ENCODE measurements at places on chromosomes 3 and 15.

DNA sequence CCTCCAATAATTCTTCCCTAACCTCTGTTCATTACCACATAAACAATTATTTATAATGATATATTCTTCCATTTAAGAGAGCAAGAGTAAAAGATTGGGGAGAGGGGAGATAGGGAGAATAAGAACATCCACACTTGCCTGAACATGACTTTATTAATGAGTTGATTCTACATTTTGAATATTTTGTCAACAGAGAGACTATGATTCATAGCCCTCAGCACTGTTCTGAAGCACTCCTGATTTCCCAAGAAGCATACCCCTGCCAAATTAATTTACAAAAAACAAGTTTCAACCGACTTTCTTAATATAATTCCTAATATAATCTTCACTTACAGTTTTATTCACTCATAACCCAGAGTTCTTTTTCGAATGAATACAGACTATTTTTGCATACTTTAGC is 828.8 kb downstream of the ROBO2 start:
- DNase-seq: no peak

DNA sequence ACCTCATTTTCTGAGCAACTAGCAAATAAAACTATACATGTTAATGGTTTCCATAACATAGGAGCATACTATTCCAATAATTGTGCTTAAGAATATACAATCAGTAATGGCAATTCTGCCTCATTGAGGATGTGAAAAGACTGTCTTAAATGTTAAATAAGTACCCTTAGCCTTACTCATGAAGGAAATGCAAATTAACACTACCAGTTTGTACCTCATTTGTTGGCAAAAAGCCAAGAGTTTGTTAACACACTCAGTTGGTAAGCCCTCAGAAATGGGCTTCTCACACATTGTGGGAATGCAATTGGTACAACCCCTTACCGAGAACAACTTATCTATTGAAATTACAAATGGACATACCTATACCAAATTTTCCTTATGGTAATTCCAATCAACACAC is 9.2 kb upstream of the STT3B start:
- DNase-seq: no peak

DNA sequence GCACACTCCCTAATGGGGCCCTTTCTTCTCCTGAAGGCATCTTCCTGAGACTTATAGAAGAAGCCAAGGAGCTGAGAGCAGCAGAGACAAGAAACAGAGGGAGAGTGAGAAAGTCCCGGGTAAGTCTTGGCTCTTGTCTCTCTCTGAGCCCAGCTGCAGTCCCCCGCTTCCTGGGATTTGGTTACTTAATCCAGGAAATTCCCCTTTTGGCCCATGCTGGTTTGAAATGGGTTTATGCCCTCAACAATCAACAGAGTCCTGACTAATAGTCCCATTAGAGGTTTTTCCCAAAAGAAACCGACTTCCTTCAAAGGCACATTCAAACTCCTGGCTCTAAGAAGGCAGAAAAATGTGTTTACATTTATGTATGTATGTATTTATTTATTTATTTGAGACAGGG is 22.0 kb downstream of the TMEM158 start:
- no peak for DNase-seq

DNA sequence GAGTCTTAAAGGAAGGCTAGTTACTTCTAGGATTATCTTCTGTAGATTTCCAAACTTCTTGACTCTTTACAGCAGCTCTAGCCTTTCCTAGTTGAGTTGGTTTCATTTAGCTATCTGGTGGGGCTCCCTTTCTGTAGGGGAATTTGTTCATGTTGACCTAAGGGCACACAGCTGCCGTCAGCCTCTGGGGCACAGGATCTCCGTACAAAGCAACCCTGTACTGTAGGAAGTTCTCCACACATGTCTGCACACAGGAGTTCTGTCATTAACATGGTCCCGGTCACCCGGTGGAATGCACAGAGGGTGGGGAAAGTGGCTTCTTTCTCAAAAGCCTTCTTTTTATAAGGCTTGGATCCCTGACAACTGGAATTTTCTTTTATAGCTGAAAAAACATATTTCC is 88.7 kb upstream of the TNIK start:
- DNase-seq: no peak

DNA sequence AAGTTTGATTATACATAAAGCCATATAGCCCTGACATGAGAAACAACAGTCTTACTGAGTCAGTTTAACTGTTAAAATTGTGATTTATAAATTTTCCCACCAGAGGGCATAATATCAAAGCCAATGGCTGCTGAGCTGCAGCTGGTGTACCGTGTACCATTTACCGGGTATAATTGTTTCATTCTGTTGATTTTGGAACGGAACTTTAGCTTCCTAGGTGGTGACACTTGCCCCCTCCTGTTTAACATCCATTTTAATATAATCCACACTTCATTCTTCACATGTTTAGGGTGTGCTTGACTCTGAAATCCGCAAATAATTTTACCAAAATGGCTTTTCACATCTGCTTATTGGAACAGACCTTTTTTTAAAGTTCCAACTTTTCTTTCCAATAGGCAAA is 72.8 kb downstream of the SLC9A9 start:
- DNase-seq: no peak

DNA sequence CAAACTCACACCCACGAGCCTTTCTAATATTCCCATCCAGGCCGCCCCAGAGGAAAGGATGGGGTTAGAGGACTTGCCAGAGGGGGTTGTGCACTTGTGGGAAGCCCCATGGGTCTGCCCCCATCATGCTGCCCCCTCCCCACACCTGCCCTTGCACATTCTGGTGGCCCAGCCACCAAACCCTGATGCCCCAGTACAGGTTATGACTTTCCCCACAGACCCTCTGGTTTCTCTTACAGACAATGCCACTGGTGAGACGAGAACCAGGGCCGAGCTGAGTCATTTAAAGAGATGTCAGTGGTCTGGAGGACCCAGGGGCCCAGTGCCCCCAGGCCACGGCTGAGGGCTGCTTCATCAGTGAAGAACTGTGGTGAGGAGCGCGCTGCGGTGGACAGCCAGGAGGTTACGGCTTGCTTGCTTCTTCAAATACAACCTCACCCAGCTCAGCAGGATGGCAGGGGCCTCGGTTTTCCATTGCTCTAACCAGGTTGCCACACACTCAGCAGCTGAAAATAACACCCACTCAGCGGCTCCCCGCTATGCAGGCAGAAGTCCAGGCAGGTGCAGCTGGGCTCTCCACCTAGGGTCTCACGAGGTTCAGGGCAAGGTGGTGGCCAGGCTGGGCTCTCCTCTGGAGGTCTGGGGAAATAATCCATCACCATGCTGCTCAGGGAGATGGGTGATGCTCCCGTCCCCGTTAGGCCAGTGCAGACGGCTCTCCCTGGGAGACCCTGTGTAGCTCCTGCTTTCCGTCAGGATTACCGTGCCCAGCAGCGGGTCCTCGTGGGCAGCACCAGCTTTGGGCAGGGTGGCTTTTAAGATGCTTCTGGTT is 13.8 kb upstream of the SNRPA1 start:
- no peak for DNase-seq

GRCh38 chr15:81296673-81297072 is 27.3 kb downstream of the STARD5 start:
- DNase-seq: peak; percentile 45

DNA sequence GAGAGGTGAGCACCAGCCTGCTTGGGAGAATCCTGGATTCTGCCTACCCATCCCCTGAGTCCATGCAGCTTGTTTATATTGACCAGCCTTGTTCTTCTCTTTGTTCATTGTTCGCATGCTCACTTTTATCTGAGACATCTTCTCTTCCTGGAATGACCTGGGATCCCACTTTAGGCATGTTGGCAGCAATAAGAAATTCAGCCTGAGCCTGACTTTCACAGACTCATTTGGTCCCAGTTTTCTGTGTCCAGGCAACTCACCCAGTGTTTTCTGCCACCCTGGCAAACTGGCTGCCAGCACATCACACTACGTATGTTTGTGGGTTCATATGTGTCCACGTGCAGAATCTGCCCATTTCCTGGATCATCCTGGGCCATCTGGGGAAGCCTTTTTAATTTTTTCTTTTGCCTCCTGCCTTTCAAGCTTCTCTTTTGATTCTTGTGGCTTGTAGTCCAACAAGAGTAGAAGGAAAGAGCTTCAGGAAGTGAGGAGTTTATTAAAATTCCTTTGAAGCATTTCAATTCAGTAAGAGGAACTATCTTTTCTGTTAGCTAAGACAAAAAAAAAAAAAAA is 199.9 kb downstream of the FNDC3B start:
- no peak for DNase-seq

DNA sequence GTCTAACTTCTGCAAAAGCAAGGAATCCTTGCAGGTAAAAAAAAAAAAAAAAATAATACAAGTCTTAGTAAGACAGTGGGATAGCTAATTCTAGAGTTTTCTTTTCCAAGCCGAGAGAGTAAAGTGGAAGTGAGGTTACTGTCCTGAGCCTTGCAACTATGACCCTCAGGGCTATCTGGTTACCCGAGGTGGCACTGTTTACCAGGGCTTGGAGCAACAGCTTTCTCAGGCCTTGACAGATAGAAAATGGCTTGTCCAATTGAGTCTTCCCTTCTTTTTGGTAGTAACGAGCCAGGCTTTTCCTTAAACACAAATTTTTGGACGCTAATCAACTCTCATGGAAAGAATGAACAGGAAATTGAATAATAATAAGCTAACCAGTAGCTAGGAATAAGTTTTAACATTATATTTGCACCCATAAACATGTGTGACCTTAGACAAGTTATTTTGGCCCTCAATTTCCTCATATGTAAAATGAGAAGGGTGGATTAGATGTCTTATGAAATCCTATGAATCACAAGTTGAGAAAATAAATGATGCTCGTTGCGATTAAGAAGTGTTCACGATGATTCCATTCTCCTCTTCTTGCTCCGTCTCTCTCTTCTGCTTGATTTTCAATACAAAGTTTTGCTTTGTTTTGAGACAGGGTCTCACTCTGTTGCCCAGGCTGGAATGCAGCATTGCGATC is 236.9 kb upstream of the KBTBD8 start:
- no peak for DNase-seq

DNA sequence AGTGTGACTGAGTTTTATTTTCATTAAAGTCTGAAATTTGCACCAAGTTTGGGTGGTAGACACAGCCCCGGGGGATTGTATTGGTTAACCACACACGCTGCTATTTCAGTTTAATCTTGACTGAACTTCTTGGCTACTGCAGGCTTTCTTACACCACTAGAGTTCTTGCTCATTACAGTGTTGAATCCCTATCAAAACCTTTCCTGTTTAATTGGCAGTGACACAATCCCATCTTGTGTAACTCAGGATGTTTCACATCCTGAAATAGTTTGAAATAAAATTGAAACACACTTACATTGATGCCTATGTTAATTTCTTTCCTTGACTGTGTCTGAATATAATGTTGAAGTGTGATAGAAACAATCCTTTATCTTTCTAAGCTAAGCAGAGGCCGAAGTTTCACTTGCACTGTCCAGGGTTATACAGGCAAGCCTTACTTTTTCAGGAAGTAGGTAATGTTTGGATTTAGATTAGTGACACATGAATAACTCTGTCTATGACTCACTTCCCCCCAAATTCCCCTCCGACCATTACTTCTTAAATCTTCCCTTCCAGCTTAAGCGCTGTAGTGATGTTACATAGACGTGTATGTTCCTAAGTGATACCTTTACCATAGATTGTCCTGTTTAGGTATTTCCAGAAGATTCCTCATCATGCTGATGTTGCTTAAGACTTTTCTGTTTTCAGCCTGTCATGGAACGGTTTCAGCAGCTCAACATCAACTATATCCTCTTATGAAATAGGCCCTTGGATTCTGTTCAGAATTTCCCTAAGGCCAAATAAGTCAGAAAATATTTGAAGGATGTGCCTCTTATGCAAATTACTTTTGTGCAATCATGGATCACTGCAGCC is 16.8 kb downstream of the ATG7 start:
- no peak for DNase-seq

- DNase-seq: no peak
Observed at GRCh38 chr3:152173627-152174026, 95.1 kb upstream of the MBNL1 start.

GRCh38 chr3:12303534-12303933 is 14.7 kb downstream of the PPARG start:
- DNase-seq: no peak

DNA sequence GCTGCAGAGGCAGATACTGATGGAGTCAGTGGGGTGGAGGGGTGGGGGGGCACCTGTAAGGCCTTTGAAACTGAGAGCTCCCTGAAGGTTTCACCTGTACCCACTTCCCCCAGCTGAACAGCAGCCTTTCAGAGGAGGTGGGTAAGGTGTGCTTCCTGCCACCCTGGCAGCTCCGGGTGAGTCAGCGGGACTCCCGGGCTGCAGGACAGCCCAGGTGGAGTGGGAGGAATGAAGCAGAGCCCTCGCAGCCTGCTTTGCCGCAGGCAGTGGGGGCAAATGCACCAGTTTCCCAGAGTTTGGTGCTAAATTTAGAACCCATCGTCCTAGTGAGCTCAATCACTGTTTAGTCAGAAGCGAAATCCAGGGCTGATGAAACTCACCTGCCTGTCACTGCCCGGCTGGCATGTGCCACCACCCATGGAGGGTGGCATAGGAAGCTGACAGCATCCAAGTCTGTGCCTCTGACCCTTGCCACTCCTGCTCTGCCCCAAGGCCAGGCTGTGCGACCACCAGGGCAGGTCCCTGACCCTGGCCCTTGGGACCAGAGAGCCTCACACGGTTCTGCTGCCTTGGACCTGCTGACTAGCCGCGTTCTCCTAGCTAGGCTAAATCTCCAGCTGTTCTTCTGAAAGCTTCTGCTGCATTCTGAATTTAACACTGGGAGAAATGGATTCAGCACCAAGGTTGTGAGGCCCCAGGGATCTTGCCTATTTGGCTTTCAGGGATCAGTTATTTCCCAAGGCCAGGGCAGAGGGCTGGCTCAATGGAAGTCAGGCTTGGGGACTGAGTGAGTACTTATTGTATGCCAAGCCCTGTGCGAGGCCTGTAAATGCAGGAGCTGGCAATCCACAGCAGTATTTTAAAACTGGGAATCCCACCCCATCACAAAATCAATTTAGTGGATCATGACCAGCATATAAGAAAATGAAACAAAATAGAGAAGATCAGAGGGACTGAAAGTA is 67.3 kb upstream of the RASGRF1 start:
- no peak for DNase-seq

GRCh38 chr3:81003817-81004216 is 757.6 kb downstream of the GBE1 start:
- DNase-seq: no peak

DNA sequence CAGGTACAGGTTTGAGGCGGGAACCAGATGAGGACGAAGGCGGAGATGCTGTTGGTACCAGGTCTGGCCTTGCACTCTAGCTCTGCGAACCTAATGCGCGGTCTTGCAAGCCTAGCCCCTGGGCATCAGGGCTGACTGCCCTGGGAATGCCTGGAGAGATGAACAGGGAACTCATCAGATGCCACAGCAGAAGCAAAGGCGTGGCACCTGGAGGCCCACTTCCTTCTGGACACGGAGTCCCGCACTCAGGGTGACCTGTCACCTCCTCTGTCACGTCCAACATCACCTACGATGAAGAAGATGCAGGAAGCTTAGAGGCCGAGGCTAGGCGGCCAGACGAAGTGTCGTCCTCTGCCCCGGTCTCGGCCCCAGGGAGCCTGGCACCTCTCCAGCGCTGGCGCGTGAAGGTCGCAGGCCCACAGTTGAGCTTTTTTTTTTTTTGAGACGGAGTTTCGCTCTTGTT is 9.4 kb downstream of the RPLP1 start:
- no peak for DNase-seq

Data from stimulated activated CD4-positive, alpha-beta T cell treated with anti-CD3 and anti-CD28 coated beads, Interleukin-15, amount 100 ng/mL, for 1 hour (primary cell).